ENCODE measurements at places on chromosomes 13 and 19.

DNA sequence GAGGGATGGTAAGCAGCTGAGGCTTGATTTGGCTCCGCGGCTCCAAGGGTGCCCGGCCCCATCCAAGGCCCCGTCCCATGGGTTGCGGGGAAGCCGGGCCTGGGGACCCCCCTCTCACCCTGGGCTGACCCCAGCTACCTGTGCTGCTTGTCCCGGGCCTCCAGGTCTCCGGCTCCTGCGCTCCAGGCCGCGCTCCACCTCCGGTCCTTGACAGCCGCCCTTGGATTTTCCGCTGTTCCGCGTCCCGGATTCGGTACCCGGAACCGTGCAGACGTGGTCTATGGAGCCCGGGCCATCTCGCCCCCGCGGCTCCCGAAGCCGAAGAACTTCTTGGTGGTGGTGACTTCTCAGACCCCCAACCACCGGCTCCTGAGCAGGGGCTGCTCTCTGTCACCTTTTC lies 48.3 kb upstream of the C1QTNF9B start:
- DNase-seq = no peak

DNA sequence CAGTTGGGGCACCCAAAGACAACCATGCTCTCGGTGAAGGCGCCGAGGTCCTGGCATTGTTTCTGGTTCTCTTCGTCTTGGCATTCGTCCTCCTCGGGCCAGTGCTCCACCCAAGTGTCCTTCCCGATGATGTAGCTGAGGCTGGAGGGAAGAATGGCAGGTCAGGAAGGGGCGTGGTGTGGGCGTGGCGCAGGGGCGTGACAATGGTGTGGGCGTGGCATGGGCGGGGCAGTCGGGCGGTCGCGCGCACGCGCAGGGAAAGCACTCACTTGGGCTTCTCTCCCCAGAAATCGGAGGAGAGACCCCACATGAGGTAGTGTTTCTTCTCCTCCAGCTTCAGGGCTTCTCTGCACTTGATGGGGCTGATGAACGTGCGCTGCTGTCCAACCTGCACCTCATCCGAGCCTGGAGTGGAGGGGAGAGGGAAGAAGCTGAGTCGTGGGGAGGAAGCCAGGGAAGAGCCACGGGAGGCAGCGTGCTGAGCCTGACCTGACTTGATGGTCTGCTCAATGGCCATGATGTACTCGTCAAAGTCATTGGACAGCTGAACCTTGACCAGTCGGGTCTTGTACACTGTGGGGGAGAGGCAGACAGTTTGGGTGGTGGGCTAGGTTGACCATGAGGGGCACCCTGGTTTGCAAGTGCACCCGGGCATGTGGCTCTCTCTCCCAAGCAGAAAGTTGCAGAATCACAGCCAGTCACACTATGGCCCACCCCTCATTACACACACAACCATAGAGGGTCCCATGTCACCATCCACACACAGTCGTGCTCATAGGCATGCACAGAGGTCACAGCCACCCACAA lies 8.1 kb upstream of the TNFSF14 start:
- DNase-seq = peak; percentile 25

DNA sequence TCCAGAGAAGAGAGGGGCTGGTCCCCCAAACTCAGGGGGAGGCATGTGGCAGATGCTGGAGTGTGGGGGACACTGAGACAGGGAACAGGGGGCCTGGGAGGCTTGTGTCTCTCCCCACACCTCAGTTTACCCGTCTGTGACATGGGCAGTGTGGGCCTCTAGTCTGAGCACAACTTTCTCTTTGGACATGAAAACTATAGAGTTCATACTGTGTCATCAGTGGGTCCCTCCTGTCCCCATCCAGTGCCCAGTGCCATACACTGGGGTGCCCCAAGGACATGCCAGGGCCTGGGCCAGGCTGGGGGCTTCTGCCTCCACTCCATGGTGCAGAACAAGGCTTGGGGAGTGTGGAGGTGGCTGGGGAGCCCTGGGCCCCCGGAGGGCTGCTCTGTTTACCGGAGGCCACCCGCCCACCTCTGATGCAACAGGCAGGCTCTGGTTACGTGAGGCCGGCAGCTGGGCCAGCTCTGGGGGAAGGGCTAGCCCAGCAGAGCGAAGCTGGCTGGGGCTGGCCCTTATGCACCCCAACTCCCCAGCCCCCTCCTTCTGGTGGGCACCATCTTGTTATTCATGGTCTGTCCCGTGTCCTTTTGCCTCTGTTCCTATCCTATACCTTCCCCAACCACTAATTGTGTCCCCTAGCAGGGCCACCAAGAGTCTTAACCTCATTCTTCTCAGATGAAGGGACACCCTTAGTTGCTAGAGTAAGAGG lies 1.9 kb upstream of the MEF2B start:
- DNase-seq = no peak

GRCh38 chr19:45825263-45825605 lies 10.1 kb upstream of the RSPH6A start:
- DNase-seq = no peak

GRCh38 chr13:49457221-49457620 lies 13.1 kb downstream of the SETDB2 start:
- DNase-seq = no peak

- no peak for DNase-seq
Observed at GRCh38 chr13:99895444-99896368, 75.9 kb downstream of the ZIC5 start.

GRCh38 chr13:112715210-112715609 lies 25.4 kb downstream of the ATP11A start:
- no peak for DNase-seq

GRCh38 chr19:7500811-7501450 lies 12.1 kb upstream of the PEX11G start:
- no peak for DNase-seq

GRCh38 chr13:20125129-20125782 lies 35.6 kb downstream of the GJA3 start:
- DNase-seq = no peak

- DNase-seq = no peak
Observed at GRCh38 chr19:1453525-1454364, 3.8 kb downstream of the APC2 start.

DNA sequence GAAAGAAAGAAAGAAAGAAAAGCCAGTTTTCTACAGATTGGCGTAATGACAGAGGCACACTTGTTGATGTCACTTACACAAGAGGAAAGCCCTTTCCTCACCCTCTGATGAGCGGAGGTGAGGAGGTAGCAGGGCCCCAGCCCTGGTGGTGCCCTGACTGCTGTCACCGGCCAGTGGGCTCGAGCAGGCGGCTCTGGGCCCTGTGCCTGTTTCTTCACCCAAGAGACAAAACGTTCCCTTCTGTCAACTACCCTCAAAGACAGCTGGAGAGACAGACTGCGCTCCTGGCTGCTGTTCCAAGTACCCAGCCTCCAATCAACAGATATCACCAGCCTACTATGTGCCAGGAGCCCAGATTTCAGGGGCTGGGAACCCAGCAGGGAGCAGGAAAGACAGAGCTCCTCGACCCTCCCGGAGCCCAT lies 10.1 kb downstream of the EPS15L1 start:
- no peak for DNase-seq

DNA sequence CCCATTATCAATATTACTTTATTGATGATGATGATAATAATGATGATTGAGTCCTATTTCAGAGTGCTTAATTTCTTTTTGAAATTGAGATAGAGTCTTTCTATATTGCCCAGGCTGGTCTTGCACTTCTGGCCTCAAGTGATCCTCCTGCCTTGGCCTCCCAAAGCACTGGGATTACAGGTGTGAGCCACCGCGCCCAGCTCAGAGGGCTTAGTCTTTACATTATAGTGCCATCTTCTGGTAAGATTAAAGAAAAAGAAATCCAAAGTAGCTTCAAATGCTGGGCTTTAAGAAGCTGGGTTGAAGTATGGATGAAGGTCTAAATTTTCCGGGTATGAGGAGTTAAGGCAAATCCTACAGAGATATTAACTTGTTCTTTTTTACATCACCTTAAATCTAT lies 3.4 kb upstream of the ZNF333 start:
- DNase-seq = no peak

GRCh38 chr19:8654591-8655339 lies 24.3 kb downstream of the NFILZ start:
- peak; percentile 66 for DNase-seq

Measured in naive thymus-derived CD4-positive, alpha-beta T cell (primary cell).